Skin of body (tissue), 3 donors: ENCODE measurements at places on chromosomes 12 and 14. TPM values are rescaled to one million over a fixed set of nuclear protein-coding genes. Genes with fewer than 3 reads are reported as not detected.

DNA sequence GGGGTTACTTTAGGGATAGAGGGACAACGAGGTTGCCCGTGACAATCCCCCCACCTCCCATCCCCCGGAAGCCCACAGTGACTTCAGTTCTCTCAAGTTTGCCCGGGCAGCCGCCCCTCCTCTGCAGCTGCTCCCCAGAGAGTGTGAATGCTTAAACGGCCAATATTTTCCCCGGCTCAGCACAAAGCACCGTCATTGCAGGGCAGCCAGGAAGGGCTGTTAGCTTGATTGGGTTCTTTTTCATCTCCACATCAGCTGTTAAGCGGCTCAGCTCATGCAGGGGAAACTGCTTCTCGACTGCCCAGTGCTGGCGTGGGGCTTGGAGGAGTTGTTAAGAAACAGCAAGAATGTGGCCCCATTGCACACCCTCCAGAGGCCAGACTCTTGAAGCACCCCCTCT is 120.5 kb upstream of the NCOR2 start:
- DNase-seq = peak; percentile 86

DNA sequence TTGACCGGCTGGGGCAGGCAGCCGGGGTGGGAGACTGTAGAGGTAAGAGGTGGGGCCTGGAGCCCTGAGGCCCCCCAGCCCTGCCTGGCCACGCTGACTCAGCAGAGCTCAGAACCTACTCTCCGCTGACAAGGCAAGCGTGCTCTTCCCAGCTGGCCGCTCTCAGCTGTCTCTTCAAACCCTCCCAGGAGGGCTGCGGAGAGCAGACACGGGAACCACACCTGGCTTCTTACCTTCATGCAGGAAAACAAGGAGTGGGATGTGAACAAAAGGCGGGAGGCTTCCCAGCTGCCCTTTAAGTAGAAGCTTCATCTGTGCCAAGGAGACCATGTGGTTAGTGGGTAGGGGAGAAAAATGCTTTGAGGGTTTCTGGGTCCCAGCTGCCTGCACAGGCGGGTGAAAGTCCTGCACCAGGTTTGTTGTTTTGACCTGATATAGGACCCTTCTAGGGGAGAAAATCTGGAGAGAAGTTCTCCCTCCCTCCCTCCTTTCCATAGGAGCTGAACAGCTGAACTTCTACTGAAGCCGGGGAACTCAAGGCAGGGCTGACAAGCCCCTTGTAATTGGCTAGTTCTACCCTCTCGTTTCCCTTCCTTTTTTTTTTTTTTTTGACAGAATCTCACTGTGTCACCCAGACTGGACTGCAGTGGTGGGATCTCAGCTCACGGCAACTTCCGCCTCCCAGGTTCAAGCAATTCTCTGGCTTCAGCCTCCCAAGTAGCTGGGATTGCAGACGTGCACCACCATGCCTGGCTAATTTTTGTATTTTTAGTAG is 12.8 kb upstream of the TESC start:
- no peak for DNase-seq

ARF6 gene
- total RNA-seq = 73.4 TPM

DNA sequence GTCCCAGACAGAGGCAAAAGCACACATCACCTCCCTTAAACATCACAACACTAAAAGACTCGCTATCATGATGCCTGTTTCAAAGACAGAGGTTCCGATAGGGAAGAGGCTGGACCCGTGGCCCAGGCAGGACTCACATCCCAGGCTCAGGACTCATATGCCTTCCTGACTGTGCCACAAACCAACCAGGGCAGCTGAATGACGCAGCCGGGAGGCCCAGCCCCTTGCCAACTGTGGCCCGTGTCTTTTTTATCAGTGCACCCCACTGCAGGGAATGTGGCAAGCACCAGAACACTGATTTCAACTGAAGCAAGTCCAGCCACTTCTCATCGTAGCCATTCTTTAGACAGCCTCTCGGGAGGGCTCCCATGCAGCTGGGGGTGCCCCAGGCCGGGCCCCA is 132.3 kb downstream of the KSR2 start:
- DNase-seq = no peak

- no peak for DNase-seq
These were observed 2.3 kb downstream of the CORO1C start for GRCh38 chr12:108728820-108729611.

GPR65 gene
- total RNA-seq = 1.6 TPM

DNA sequence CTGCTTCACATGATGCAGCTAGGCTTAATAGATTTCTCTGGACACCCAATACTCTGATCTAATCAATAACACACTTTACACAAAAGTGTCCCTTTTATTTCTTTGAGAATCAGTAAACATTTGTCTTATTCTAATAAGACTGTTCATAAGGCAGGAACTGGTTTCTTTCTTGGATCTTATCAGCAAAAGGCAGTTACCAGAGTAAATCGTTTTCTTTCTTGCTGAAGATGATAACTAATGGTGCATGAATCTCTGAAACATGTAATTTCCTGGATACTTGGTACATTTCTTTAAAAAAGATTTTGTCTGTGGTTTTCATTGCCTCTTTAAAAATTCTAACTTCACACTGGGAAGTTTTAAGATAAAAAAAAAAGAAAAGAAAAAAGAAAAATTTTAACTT is 39.6 kb downstream of the WIF1 start:
- DNase-seq = no peak

- no peak for DNase-seq
These were observed 2.9 kb downstream of the TMEM63C start for GRCh38 chr14:77184396-77185092.

G2E3 gene
- total RNA-seq = 22.4 TPM

KRT71 gene
- 454 TPM for total RNA-seq

DNA sequence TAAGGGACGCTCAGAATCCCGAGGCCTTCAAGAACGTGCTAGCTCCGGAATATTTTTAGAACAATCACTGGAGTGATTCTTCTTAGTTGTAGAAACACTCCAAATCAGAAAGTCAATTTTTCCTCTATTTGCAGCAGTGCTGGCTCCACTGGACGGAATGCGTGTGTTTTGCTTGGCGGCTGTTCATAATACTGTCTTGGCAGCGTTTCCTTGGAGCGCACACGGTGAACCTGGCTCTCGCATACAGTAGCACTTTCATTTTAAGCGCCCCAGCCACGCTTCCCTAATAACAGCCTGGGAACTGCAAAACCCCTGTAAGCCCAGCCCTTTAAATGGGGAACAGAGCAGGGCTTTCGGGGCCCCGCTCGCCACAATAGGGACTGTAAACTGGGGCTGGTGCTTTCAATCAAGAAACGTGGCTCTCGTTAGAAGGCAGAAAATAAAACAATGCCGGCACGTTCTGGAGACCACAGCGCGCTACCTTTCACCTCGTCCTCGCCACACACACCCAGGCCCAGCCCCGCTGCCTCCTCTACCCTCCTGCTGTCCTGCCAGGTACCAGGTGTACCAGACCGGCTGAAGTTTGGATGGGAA is 79.9 kb downstream of the BCL11B start:
- peak; percentile 90 for DNase-seq

GRCh38 chr12:128259556-128260070 is 7.4 kb upstream of the TMEM132C start:
- DNase-seq = peak; percentile 84

GRCh38 chr12:120064054-120064940 is 52.3 kb downstream of the RAB35 start:
- no peak for DNase-seq

GRCh38 chr12:9880532-9881078 is 684 bp upstream of the KLRF2 start:
- no peak for DNase-seq

HOTAIR gene
- total RNA-seq = 0.79 TPM

SOAT2 gene
- total RNA-seq = not detected

AMDHD1 gene
- 0.20 TPM for total RNA-seq

HIGD1C gene
- total RNA-seq = not detected

C12orf76 gene
- 13.1 TPM for total RNA-seq

GRCh38 chr14:88013750-88014349 is 8.9 kb downstream of the GPR65 start:
- DNase-seq = peak; percentile 58

- no peak for DNase-seq
These were observed 25.3 kb downstream of the GNS start for GRCh38 chr12:64733857-64734256.

PLA2G1B gene
- not detected for total RNA-seq

PDE3A gene
- total RNA-seq = 14.4 TPM

FAM222A gene
- total RNA-seq = 1.4 TPM

- no peak for DNase-seq
These were observed 23.7 kb upstream of the SLC2A3 start for GRCh38 chr12:7959701-7960121.

DNA sequence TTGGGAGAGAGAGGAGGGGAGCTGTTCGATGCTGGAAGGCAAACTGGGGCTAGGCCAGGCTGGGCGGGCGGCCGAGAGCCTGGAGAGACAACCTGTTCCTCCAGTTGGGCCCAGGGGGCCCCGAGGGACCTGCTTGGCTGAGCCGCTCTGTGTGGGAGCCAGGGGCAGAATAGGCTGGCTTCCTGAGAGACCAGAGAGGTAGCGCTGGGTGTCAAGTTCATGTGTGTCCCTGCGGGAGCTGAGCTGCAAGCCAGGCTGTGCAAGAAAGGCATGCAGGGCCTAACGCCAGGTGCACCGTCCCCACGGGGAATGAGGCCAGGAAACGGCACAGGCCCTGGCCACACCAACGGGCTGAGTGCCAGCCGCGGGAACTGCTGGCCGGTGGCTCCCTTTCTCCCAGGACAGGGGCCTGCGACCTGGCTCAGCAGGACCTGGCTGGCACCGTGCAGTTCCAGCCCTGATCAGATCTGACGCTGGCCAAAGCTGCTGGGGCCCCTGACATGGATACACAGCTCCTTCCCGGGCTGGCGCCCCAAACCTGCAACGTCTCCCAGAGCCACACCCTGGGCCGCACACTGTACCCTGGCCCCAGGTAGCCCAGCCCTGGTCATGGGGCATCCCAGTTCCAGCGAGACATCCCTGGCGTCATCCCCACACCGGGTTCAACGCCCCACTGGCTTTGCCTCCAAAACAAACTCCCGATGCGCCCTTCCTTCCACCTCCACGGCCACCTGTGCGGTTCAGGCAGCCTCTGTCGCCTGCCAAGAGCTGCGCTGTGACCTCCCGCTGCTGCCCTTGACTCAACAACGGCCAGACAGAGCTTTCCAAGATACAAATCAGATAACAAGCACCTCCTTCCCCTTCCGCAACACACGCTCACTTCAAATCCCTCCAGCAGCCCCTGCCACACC is 65.0 kb downstream of the RFLNA start:
- peak; percentile 21 for DNase-seq

OR4K14 gene
- total RNA-seq = not detected

- no peak for DNase-seq
These were observed 5.1 kb downstream of the E2F7 start for GRCh38 chr12:77060136-77060882.

DNA sequence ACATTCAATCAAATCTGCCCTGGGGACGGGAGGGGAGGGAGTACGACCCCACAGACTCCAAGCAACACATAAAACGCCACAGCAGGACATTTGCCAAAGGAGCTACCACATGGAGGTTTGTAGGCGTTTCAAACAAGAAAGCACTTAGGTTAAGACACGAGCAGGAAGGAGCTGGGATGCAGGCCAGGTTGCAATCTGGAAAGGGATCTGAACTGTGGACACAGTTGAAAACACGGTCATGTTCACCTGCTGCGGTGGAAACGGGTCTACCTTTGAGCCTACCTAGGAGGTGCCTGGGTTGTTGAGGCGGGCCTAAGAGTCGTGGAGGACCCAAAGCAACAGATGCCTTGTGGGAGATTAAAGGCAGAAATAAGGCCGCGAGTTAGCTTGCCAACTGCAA is 18.4 kb downstream of the PRKAB1 start:
- no peak for DNase-seq

GRCh38 chr12:113173081-113173698 is 12.1 kb downstream of the DDX54 start:
- DNase-seq = no peak

TAS2R46 gene
- 7.0 TPM for total RNA-seq

DNA sequence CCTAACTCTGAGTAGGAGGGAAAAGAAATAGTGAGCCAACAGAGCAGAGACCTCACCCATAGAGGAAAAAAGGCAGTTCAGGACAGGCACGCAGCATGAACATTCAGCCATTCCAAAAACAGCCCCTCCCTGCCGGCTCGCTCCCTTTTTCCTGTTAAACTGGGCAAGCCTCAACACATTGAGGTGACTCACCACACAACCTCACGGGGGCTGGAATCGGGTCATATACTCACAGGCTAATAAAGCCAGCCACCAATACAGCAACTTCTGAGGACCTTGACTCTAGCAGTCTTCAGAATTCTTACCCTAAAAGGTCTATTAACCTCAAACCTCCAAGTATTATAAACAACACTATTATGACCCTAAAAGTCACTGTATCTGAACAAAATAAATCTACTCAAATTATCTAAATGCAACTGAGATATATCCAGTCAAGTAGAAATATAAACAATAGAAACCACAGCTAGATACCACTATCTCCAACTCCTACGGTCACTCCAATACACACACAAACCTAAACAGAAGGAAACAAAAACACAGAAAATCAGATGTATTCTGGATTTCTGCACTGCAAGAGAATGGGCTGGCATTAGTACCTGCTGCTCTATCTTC is 6.3 kb downstream of the YBX3 start:
- DNase-seq = peak; percentile 25

IQSEC3 gene
- 2.5 TPM for total RNA-seq

GRCh38 chr12:98217257-98217656 is 298.1 kb upstream of the TMPO start:
- DNase-seq = no peak
